ENCODE measurements at places on chromosomes 6 and 20.

DNA sequence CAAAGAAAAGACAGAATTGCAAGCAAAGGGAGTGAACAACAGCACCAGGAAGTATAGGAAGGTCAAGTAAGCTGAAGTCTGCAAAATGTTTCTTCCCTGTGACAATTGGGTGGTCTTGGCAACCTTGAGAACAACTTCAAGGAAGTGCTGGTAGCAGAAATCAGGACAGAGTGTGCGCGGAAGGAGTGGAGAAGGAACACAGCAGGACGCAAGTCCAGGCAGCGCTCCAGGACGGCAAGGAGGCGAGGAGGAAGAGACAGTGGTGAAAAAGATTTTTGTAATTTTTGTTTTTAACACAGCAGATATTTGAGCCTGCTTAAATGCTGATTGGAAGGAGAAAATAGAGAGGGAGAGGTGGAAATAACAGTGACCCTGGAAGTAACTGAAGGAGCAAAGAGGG lies 141.7 kb downstream of the F13A1 start:
- DNase-seq: no peak

GRCh38 chr6:141483598-141484061 lies 649.1 kb upstream of the GJE1 start:
- DNase-seq: peak; percentile 75

DNA sequence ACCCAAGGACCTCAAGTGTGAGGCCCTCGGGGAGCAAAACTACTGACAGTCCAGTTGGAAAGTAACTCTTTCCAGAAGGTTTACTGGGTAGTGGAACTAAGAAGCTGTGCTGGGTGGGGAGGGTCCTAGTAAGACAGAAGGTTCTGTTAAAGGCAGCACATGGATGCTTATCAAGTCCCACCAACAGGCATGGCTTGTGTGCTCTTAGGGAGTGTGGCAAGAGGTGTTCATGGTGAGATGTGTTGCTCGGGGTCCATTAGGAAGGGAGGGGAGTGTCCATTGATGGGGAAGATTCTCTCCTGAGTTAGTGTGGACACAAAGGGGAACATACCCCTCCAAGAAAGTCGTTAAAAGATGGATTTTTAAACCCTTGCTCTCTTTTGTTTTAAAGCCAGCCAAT lies 120.6 kb downstream of the LY86 start:
- DNase-seq: no peak

- peak; percentile 73 for DNase-seq
Measured at GRCh38 chr6:166588691-166589336, 2.3 kb upstream of the RAMACL start.

- DNase-seq: peak; percentile 88
Measured at GRCh38 chr20:63102721-63103375, 96.1 kb upstream of the BHLHE23 start.

DNA sequence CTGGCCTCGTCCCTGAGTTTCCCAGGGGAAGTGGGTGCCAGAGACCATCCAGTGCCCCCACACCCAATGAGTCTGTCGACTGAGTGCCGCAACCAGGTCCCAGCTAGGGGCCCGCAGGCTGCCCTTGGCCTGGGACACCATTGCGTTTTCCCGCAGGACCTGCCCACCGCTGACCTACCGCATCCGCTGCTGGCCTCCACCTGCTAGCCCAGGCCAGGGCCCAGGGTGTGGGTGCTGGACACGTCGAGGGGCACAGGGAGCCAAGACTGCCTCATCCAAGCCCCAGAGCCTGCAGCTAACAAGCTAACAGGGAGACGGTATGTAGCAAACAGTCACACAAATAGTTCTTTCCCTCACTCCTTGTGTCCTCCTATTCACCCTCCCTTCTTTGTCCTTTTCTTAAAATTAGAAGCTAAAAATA lies 97.7 kb downstream of the TMEM242 start:
- DNase-seq: no peak

GRCh38 chr20:20719411-20719810 lies 7.0 kb upstream of the RALGAPA2 start:
- no peak for DNase-seq

- peak; percentile 24 for DNase-seq
Measured at GRCh38 chr20:8557711-8558110, 425.6 kb downstream of the PLCB1 start.

- no peak for DNase-seq
Measured at GRCh38 chr6:13286181-13286580, 42.2 kb downstream of the TBC1D7 start.

GRCh38 chr6:129513471-129513870 lies 196.5 kb downstream of the ARHGAP18 start:
- DNase-seq: peak; percentile 38

GRCh38 chr6:169227116-169227515 lies 26.5 kb downstream of the THBS2 start:
- DNase-seq: no peak

- DNase-seq: no peak
Measured at GRCh38 chr20:23122796-23123655, 36.9 kb upstream of the CD93 start.

GRCh38 chr20:41649489-41649888 lies 31.3 kb upstream of the CHD6 start:
- no peak for DNase-seq

- no peak for DNase-seq
Measured at GRCh38 chr6:166258854-166259276, 49.3 kb downstream of the PRR18 start.

DNA sequence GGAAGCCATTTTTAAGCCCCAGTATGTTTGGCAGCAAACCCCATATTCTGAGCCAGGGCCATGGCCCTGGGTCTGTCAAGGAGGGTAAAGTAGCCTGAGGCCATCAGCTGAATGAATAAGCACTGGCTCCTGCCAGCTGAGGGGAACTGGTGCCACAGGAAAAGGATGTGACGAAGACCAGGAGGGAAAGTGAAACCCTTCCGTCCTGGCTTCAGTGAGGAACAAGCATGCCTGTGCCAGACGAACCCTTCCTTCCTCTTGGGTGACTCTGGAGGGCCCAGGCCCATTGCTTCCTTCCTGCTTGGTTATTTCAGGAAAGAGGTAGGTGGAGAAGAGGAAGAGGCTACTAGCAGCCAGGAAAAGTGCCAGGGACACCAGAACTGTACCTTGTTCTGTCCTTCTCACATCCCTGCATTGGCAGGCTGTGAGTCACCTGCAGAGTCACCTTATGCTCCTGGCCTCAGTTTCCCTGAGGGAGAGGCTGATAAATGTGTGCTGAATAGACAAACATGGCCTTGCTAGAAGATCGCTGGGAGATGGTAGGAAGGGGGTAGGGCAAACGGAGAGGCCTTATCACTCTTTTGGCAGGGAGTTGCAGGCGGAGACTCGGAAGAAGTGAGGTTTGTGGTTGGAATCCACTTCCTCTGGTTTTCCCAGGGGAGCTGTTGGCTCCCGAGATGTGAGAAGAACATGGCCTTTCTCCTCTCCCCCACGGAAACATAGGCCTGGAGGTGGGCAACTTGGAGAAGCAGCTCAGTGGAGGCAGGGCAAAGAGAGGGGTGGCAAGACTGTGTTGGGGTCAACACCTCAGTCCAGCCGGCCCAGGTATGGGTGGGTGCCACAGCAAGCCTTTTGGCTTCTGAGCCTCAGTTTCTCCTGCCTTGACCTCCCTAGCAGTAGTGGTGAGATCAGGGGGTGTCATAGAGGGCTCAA lies 37.4 kb downstream of the COX4I2 start:
- DNase-seq: peak; percentile 53

DNA sequence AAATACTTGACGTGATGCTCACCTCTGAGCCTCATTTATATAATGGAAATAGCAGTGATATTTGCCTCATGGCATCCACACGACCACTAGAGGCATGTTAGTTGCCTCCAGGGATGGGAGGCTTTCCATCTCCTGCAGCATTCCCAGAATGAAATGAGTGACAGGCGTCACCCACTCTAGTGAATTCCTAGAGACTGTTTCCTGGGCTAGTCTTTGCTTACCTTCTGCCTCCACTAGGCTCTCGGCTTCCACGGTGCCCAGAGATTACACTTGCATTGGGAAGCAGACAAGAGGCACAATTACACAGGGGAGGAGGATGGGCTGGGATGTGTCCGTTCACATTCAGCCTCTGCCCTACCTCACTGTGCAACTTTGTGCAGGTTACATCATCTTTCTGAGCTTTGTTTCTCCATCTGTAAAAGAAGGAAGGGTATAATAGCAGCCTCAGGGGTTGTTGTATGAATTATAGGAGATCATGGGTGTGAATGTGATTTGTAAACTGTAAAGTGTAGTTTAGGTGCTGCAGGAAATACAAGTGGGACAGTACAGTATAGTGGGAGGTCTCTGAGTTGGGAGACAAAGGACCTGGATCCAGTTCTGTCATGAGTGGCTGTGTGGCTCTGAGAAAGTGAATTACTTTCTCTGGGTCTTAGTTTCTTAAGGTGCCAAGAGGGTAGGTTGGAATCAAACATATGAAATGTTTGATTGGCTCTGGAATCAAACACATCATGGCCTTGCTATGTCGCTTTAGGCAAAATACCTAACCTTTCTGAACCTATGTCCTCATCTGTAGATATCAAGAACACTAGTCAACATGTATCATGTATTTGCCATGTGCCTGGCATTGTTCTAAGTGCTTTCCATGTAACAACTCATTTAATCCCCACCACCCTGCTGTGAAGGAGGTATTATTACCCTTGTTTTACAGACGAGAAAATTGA lies 3.6 kb upstream of the VSTM2L start:
- no peak for DNase-seq

- DNase-seq: no peak
Measured at GRCh38 chr6:135088281-135088680, 33.7 kb upstream of the HBS1L start.

- no peak for DNase-seq
Measured at GRCh38 chr6:73506246-73506645, 14.6 kb downstream of the EEF1A1 start.

DNA sequence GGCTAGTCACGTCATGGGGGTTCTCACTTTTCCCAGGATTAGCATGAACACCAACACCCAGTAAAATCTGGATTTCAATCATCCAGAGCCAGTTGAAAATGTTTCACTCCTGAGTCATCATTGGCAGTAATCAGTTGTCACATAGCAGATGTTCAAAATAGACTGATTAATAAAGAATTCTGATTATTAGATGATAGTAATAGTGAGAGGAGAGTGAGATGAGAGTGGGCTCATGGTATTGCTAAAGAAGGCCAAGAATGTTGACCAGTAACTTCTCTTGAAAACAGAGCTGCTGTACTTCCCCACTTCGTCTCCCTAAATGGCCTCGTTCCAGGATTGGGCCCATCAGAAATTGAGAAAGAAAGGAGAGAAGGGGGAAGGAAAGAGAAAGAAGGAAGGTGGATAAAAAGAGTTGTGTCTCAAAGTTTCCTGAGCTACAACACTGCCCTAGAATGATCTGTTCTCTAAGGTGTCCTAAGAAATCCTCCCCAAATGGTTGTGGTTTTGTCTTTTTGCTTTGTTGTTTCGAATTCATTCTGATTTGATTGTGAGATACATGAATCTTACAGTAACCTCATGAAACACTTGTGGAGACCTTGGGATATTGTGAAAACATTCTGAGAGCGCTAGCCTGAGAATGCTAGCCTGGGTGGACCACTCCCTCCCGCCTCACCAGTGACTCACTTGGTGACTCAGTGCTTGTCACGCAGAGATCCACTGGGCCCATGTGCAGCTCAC lies 502.2 kb upstream of the JARID2 start:
- peak; percentile 90 for DNase-seq

DNA sequence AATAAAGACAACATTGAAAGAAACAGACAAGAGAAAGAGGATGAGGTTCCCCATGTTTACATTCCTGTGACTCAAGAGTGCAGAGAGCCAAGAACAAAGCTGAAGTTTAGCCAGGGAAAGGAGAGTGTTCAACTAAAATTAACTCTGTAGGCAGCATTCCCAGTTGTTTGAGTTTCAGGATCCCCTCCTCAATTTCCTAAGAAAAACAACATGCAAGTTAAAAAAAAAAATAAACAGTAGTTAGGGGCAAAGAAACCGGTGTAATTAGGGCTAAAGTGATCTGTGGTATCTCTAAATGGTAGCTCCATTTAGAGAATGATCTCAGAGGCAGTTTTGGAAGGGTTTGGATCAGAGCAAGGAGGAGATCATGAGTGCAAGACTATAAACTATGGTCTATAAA lies 30.9 kb upstream of the RAB23 start:
- DNase-seq: peak; percentile 62

DNA sequence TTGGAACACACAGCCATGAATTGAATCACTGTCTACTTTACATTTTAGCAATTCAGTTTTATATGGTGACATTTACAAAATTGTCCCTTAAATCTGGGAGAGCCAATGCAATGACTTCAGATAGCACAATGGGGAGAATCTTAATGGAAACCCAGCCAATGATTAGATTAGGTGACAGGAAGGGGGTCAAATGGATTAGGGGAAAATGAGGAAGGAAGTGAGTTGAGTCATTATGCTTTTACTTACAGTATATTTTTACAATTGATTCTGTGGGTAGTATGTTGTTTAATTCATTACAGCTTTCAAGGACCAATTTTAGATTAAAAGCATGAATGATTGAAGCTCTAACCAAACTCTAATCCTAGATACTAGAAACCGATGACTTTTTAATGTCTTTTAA lies 229.8 kb downstream of the SOX4 start:
- no peak for DNase-seq

GRCh38 chr20:5513975-5514516 lies 197.3 kb upstream of the PROKR2 start:
- DNase-seq: no peak

- DNase-seq: peak; percentile 65
Measured at GRCh38 chr20:10427060-10427692, 6.8 kb downstream of the MKKS start.

- DNase-seq: no peak
Measured at GRCh38 chr20:37920270-37920669, 17.3 kb downstream of the VSTM2L start.

DNA sequence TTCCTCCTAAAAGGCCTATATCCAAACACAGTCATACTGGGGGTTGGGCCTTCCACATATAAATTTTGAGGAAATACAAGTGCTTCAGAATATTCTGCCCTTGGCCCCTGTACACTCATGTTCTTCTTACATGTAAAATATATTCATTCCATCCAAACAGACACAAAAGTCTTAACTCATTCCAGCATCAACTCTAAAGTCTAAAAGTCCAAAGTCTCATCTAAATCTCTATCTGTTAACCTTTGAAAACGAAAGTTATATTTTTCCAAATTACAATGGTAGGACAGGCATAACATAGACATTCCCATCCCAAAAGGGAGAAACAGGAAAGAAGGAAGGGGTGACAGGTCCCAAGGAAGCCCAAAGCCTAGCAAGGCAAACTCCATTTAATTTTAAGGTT lies 215.4 kb upstream of the THBS2 start:
- DNase-seq: no peak

- DNase-seq: no peak
Measured at GRCh38 chr20:59259946-59260345, 40.5 kb upstream of the EDN3 start.

All from GM03348 (cell line).